Activated CD4-positive, alpha-beta T cell treated with anti-CD3 and anti-CD28 coated beads, Interleukin-2, amount 10 ng/mL, durations not matched to agents 7 days and 5 days (primary cell): ENCODE measurements at places on chromosomes 6 and 20.

- DNase-seq = no peak
Measured at GRCh38 chr6:132445201-132445951, 44.1 kb upstream of the MOXD1 start.

DNA sequence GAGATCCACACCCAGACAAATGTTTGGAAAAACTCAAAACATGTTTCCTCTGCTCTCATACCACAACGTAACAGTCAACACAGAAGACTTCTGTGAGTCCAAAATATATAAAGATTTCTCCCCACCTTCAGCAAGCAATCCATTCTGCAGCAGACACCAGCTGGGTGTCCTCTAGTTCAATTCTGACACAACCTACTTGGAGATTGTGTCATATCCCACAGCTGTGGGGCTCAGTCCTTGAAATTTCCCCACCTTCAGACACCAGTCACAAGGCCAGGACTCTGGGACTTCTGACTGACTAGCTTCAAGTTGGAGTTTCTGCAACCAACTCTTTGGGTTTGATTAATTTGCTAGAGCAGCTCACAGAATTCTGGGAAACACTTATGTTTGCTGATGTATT lies 244.8 kb upstream of the CDYL start:
- DNase-seq = no peak

- DNase-seq = no peak
Measured at GRCh38 chr6:168789699-168790098, 348.7 kb downstream of the SMOC2 start.

DNA sequence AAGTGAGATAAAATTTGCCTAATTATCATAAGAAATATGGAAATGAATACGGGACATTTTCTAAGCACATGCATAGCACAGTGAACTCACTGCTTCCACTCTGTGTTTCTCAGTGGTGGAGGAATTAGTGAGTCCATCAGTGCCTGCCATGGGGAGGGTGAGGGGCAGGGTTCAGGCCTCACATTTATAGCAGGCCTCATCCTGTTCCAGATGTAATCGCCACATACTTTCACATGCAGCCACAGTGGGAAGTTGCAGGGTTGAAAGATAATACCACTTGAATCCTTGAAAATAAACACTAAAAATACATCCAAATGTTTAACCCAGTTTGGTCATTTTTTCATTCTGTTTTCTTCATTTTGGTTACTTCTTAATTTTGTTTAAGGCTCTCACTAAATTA lies 29.9 kb upstream of the ANKEF1 start:
- DNase-seq = no peak

GRCh38 chr6:51818520-51819022 lies 268.8 kb downstream of the PKHD1 start:
- DNase-seq = no peak

DNA sequence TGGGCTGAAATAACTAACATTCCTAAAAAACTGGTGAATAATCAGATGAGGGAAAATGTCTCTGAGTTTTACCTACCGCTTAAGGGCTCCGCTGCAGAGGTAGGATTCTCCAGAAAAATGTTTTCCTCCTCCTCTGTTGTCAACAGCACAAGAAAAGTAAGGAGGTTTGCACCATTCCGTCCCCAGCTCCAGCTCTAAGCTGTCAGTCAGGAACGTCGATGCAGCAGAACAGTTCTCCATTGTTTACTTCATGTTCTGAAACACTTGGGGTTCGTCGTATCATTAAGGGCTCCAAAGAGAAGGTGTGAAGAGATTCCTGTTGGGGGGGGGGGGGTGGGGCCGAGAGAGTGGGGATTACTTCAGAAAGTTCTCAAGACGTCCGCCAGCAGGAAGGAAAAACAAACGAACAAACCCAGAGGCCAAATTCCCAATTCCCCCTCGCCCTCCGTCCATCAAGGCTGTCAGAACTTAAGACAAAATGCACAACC lies 734 bp downstream of the MMS22L start:
- DNase-seq = peak; percentile 10

DNA sequence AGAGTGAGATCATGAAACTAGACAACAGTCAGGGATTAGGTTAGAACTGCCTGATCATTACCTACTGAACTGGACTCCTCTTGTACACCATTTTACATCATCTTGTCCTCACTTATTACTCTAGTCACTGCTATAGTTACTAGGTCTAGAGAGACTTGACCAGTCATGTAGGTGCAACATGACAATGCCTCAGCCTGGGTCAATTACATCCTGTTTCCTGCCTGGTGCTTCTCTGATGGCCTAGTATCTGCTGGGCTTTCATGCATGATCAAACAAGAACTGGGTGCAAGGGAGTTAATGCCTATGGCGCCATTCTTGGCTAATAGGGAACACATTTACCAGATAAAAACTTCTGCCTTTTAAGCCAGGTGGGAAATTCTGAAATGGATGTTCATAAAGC lies 39.2 kb upstream of the MMS22L start:
- no peak for DNase-seq

DNA sequence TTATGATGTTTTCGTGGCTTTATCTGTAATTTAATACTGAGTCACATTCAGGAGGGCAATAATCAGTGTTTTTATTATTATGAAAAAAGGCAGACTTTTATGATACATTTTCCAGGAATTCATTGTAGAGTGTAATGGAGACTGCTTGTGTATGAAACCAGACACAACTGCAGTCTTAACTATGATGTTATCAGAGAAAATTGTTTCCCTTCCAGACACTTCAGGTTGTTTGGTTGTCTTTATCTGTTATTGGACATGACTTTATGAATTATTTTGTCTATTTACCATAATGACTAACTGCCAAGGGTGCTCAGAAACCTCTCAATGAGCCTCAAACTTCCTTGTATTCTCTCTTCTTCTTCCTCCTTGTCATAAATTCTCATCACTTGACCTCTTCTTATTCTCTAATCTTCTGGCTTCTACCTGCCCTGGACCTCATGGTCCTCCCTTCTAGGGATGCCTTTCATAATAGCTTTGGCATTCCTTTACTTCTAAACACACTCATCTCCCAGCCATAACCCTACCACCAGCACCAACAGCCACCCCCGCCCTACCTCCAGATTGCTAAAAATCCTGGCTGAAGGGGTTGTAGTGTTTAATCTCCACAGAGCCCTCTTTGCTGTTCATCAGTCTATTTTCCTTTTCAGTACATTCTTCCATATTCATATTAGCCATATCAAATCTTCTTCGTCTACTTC lies 492.5 kb downstream of the CDKAL1 start:
- no peak for DNase-seq

- DNase-seq = no peak
Measured at GRCh38 chr6:2162079-2162445, 83.3 kb downstream of the GMDS start.

GRCh38 chr6:150198532-150198931 lies 55.7 kb downstream of the PPP1R14C start:
- DNase-seq = no peak

GRCh38 chr20:4455301-4455701 lies 266.4 kb upstream of the PRND start:
- no peak for DNase-seq

- no peak for DNase-seq
Measured at GRCh38 chr6:9623985-9624384, 790.9 kb downstream of the TFAP2A start.
